T-helper 17 cell (primary cell): ENCODE measurements at places on chromosomes 4 and X. TPM values are rescaled to one million over a fixed set of nuclear protein-coding genes. Genes with fewer than 3 reads are reported as not detected.

P2RY10 gene
- total RNA-seq: 78.4 TPM

DNA sequence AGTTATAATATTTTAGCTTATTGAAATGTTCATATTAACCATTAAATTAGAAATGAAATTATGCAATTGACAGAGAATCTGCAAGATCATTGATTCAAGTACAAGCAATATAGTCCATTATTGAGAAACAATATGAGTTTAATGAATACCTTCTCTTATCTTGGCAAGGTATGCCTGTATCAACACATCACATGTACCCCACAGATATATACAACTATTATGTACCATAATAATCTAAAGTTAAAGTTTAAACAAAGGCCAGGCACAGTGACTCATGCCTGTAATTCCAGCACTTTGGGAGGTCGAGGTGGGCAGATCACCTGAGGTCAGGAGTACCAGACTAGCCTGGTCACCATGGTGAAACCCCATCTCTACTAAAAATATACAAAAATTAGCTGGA, 514.7 kb downstream of the PCDH7 start:
- no peak for DNase-seq

GRCh38 chrX:107857837-107858236, 32.2 kb downstream of the MID2 start:
- DNase-seq: no peak

DNA sequence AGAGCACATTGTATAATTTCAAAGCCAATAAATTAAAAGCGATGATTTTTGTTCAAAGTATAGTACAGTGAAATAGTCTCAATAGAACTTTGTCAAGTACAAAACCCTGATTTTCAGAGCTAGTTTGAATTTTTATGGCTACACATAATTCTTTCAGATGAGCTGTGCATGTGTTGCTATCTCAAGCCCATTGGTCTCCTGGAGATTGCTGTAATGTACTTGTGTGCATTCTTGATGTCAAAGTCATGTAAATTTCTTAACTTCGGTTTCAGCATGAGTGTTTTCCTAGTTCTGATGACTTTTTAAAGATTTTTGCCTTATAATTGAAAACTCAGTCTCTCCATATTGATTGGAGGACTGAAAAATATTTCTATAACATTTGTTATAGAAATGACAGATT, 200.8 kb downstream of the CEP135 start:
- no peak for DNase-seq

- no peak for DNase-seq
Measured at GRCh38 chr4:172953896-172954568, 214.6 kb upstream of the GALNT7 start.
